ENCODE measurements at places on chromosomes 4 and X.

GRCh38 chr4:161828061-161828460 lies 335.7 kb downstream of the FSTL5 start:
- DNase-seq = no peak

DNA sequence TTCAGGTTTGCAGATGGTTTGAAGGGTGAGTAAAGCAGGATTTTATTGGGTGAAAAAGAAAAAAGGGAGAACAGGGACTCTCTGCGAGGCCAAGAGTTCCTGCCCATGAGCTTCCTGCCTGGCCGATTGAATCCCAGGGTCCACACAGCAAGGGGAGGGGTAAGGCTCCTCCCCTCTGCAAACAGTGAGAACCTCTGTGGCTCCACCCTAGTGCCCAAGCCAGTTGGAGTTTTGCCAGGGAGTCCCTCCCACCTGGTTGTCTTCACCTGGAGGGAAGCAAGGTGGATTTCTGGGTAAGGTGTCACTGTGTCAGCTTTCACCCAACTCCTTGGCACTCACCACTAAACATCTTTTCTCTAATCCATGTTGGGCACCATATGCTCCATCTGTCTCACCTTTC lies 70.9 kb downstream of the PDHA2 start:
- no peak for DNase-seq

DNA sequence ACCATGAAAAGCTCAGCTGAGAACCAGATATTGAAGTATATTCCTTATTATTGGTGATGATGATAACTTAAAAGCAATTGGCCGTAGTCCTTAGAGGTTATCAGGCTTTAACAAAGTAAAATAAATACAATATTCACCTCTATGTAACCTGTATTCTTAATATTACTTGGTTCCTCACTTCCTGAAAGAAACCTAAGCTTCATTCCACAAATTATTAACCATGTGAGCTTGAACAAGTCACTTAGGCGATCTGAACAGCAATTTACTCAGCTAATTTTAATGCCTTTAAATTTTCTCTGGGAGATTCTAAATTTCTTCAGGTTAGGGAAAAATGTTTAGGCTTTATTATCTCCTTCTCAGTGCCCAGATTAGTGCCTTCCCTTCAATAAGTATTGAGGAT lies 69.2 kb downstream of the CLDN22 start:
- DNase-seq = no peak

DNA sequence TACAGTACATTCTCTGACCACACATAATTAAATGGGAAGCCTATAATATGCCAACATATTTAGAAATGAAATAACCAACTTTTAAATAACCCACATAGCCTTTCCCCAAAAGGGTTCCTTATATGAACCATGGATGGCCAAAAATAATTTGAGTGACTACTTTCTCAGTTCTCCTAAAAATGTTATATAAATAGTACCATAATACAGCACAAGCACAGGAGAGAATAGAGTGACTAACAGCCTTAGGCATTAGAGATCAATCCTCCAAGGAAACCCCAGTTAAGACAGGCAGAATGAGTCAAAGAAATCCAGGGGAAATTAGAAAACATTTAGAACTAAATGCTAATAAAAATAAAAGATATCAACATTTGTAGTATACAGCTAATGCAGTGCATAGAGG lies 50.2 kb downstream of the ANKRD17 start:
- no peak for DNase-seq

DNA sequence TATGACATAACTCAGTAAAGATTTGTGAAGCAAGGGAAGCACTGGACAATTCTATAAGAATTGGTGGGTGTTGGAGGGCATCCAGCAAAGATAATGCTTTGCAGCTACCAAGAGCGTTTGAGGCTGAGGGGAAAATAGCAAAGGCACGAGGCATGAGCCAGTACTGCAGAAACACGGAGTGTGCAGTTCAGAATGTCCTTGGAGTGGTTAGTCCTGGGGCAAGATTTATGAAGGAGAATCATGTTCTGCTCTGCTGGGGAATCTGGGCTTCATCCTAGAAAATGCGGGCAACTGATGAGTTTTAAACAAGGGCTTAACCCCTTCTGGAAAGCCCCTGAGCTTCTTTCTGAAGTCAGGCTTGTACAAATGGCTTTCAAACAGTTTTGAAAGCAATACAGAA lies 452.5 kb downstream of the IL15 start:
- DNase-seq = no peak

GRCh38 chrX:24019448-24019847 lies 7.5 kb downstream of the KLHL15 start:
- no peak for DNase-seq

DNA sequence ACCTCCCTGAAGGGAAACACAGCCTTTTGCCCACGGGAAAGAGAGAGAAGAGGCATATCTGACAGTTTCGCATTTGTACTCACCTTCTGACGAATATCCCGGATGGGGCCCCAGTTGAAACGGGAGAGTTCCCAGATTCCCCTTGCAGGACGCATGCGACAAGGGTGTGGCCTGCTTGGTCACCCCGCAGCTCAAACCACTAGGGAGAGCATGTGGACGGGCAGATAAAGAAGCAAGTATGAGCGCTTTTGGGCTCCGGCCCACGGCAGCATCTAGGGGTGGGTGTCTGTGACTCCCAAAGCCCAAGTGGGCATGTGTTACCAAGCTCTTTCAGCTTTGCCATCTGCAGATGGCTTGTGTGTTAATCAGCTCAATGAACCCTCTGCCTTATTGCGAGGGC lies 70.1 kb upstream of the MED14 start:
- no peak for DNase-seq

GRCh38 chr4:161629694-161630441 lies 533.9 kb downstream of the FSTL5 start:
- no peak for DNase-seq

DNA sequence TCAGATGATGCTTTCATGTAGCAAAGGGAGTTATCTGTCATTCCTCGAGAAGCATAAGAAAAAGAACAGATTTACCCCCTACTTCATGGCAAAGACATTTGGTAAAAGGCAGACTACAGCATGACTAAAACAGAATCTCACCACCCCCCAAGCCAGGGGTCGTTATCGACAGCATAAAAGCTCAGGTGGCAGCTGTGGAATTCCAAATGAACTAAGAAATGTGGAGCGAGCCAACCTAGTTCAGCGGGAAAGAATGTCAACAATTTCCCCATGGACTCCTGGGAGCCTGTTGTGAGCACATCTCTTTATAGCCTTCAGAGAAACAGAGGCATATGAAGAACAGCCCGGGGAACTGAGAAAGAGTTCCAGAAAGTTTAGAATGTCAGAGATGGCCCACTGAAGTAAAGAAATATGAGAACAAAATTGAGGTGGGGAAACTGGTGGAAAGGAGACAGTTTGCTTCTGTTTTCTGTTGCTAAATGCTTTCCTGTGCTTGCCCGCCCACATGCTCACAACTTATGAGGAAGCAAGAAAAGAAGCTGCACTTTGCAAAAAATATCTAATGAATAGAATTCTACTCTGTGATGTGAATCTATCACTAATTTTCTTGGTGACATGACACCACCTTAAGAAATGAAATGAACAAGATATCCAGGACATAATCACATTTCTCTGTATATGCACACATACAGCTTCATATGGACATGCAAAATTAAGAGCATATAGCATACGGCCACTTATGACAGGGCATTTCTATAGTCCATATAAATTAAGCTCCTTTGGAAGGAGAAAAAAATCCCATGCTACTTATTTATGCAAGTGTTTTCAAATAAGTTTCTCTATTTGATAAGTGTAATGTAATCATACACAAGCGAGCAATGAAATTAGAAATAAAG lies 135.3 kb upstream of the MID1 start:
- DNase-seq = no peak

GRCh38 chr4:72911316-72911715 lies 158.2 kb downstream of the COX18 start:
- no peak for DNase-seq

DNA sequence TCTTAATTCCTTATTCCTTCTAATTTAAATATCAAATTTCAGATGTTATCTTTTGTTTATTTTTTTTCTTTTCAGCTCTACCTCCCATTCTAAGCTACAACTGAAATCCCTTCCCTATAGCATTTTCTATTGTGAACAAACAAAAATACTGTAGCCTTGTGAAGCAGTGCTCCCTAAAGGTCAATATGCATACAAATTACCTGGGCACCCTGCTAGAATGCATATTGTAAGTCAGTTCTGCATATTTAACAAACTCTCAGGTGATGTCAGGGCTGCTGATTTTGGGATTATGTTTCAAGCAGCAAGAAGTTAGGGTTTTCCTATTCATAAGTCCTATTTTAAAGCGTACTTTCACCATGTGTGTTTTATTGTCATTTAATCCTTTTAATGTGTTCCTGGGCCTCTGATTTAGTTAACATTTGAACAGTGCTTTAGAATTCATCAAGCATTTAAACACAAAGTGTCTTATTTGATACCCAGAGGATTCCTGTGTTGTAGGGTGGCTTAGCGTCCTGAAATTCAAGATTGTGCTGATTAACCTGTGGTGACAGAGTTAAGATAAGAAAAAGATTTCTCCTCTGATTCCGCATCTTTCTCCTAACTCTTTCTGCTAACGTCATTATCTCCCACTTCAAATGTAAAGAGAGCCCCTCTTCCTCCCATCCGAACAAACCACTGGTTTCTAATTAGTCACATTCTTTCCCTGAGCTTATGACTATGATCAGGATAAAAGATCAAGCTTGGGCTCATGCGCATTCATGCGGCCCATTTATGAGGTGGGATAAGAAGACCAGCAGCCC lies 221.3 kb downstream of the ANK2 start:
- DNase-seq = no peak

GRCh38 chr4:185730387-185730786 lies 81.6 kb downstream of the SORBS2 start:
- no peak for DNase-seq

DNA sequence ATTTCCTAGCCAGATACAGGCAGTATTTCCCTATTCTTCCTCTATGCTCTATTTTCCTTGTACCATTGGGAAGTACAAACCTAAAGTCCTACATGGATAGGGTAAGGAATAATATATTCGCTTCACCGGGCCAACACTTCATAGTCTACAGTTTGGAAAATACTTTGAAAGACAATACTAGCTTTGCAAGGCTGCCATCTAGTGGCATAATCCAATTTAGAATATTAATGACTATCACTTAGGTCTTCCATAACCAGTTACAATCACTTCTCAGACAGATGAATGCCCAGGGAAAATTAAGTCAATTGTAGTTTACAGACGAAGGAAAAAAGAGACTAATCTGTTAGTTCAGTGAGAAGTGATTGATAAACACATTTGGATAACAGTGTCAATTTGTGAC lies 141.0 kb upstream of the FAM47C start:
- no peak for DNase-seq

Data from activated naive CD8-positive, alpha-beta T cell treated with anti-CD3 and anti-CD28 coated beads, Interleukin-2, amount 50 U/mL, for 16 hours (primary cell).